ENCODE measurements at places on chromosomes 1 and 21.

DNA sequence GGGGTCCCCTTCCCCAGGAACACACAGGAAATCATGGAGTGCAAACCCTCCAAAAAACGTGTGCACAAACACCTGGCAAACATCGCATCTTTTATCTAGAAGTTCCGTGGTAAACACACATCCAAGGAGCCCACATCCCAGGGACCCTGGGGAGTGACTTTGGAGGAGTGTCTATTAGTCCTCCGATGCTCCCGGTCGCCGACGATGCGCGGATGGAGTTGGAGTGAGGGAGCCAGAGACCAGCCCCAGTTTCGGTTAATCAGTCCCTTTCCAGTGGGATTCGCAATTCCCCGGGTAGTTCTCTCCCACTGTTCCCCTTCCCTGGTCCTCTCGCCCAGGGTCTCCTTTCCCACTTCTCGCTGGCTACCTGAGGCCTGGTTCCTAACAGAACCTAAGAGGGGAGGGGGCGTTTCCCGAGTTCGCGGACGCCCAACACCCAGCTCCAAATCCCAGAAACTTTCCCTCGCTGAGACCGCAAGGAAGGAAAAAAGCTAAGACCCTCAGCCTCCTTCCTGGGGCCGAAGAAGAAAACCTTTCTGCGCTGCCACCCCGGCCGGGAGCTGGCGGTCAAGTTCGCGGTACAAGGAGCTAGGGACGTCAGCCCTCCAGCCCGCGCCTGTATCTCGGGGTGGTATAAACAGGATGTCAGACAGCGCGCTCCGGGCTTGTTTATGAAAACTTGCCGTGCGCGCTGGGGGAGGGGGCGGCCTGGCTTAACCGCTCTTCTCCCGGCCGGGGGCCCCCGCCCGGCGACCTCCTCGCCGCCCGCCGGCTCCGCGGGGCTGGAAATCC is 787 bp downstream of the JAK1 start:
- DNase-seq = peak; percentile 26

GRCh38 chr1:32962248-32962896 is 2.2 kb downstream of the RNF19B start:
- DNase-seq = no peak

- no peak for DNase-seq
Measured at GRCh38 chr1:106700211-106700610, 356.3 kb upstream of the PRMT6 start.

DNA sequence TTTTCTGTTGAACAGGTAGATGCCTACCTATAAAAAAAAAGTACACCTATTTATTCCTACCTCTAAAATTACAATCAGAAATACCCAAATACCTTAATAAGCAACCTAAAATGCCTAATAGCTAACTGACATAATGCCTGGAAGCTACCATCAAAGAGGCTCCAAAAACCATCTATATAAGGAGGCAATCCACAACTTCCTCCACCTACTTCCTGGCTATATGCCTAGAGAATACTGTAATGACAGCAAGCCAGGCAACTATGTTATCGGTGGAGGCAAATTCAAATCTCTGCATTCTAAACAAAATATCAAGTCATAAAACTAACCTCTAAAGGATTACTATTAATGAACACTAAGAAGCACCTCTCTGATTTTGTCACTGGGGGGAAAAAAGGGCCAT is 10.1 kb downstream of the ZNF644 start:
- no peak for DNase-seq

DNA sequence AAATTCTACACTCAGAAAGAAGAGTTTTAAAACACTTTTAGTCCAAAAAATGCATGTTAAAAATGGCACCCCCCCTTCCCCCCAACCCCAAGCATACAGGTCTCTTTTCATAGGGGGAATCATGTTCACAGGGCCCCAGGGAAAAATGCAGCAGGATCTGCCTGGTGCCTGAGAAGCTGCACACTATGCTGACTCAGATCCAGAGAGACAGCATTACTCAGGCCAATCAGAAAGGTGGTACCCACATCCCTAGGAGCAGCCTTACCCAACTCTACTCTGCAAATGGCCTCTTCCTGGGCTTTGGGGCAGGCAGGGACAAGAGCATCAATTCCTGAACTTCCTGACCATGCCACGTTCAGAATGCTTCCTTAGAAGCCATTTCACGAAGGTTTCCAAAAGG is 119.0 kb downstream of the HIVEP3 start:
- no peak for DNase-seq

DNA sequence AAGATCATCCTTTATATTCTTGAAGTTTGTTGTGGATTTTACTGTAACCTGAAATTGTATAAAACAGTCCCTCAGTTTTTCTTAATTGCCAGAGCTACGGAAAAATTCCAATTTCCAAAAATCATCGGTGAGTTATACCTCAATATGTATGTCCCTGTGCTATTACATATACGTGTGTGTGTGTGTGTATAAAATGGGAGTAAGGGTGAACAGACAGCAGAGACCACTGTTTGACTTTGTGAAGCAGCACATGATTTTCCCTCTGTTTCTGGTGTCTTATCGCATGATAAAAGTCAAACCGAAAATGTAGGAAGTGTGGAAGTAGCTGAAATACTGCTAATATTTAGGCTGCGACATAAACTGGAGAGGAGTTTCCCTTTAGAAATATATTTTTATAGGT is 1.2 kb downstream of the OR2T1 start:
- peak; percentile 12 for DNase-seq

- DNase-seq = no peak
Measured at GRCh38 chr1:43308635-43309404, 8.0 kb downstream of the TIE1 start.

- no peak for DNase-seq
Measured at GRCh38 chr1:214967865-214968575, 114.5 kb upstream of the KCNK2 start.

- peak; percentile 39 for DNase-seq
Measured at GRCh38 chr1:229114850-229115365, 156.0 kb upstream of the RAB4A start.
